NCI-H187 treated with DMSO at 0.1 percent for 48 hours (cell line): ENCODE measurements at places on chromosomes 5 and 9.

GRCh38 chr9:36485647-36486328, 85.7 kb upstream of the RNF38 start:
- DNase-seq, result no peak

DNA sequence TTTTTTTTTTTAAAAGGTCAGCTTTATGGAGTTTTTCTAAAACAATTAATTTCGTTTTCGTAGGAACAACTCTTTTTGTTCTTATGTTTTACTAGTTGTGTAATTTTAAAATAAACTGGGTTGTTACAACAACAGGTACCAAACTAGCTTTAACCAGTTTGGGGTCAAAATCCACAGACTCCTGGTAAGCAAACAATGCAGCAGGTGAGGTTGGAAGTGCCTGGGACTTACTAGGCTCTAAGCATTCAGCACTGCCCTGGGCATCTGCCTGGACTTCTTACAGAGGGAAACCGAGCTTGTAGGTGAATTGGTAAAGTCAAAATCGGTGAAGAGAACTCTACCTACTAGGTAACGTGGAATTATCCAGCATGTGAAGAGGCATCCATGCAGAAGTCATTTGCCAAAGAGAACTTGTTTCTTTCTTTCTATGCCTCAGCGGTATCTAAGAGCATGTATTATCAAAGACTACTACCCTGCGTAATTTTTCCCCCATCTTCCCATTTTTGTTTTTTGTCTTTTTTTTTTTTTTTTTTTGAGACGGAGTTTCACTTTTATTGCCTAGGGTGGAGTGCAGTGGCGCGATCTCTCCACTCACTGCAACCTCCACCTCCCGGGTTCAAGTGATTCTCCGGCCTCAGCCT, 145.4 kb downstream of the KCTD16 start:
- no peak for DNase-seq

- DNase-seq, result no peak
Measured at GRCh38 chr9:93896093-93896492, 59.1 kb downstream of the BARX1 start.

DNA sequence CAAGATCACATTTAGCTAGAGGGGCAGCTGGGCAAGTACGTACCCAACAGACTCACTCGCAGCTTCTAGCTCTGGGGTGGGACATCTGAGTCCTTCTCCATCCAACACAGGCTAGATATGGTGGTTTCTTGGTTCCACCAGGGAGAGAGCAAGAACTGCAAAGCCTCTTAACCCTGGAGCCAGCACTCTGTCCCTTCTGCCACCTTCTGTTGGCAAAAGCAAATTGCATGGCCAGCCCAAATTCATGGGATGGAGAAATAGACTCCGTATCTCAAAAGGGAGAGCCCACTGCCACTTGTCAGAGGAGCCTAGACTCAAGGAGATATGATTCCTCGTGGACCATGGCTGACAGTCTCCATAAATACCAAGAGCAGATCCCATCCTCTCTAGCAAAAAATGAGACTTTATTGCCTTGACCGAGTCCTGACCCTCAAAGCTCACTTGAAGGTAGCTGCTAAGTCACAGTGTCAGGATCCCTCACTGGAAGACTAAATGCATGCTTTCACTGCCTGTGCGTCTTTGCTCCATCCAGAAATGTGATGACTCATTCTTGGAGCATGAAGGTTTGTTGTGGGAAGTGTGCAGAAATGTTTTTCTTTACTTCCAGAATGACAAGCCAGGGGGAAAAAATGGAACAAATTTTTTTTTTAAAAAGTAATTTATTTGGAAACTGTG, 28.8 kb upstream of the ROR2 start:
- DNase-seq, result no peak

GRCh38 chr5:119949426-119949999, 320.2 kb downstream of the FAM170A start:
- no peak for DNase-seq

- no peak for DNase-seq
Measured at GRCh38 chr5:136089791-136090190, 42.9 kb upstream of the SMAD5 start.

DNA sequence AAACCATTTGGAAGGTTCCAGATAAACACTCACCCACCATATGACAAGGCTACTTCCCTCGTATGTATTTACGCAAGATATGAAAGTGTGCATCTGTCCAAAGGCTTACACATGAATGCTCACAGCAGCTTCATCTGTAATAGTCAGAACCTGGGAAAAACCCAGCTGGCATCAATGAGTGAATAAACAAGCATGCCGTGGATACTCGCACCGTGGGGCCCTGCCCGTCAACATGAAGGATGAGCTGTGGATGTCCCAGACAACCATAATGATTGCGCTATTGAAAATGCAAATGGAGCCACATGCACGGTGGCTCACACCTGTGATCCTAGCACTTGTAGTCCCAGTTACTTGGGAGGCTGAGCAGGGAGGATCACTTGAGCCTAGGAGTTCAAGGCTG, 60.6 kb upstream of the FCN1 start:
- DNase-seq, result no peak

DNA sequence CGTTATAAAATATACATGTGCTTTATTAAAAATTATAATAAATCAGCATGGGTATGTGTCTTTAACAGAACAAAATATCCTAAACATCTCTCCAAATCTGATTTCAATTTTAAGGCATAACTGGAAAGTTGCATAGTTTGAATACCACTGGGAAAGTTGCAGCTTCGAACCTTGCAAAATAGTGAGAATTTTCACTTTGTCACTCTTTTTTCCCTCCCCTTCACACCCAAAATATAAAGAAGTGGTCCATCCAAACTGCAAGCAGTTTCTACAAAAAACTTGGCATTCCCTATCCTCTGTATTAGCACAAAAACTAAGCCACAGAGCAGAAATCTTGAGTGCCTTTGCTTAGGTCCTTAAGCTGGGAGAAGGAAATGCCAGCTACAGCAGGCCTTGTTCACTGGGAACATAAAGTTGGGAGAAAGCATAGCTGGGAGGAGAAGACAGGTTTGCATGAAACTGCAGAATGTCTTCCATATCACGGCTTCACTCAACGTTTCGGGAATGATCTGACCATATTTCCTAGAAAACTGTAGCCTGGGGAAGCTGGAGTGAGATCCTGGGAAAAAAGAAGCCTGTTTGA, 400.3 kb downstream of the EBF1 start:
- DNase-seq, result no peak

GRCh38 chr5:10157085-10157669, 92.5 kb downstream of the ATPSCKMT start:
- no peak for DNase-seq

GRCh38 chr5:157165668-157166067, 396 bp downstream of the GARIN3 start:
- DNase-seq, result no peak
